ENCODE measurements at places on chromosomes 4 and X.

- DNase-seq = no peak
Observed at GRCh38 chrX:13983734-13984133, 46.0 kb downstream of the GEMIN8 start.

DNA sequence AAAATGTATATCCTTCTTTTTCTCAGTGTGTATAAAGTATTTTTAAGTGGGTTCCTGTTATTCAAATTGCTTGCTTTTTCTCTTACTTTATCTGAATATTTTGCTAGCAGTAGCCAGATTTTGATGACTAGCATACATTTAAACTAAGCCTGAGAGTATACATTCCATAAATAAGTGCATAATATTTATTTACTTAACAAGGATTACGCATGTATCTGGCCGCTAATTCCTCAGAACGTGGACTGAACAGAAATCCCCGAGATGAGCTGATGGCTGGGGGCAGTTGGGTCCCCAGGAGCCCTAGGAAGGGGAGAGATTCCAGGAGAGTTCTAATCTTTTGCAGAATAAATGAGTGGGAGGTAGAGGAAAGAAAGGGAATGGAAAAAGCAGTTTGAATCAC lies 91.0 kb downstream of the PHOX2B start:
- DNase-seq = no peak

DNA sequence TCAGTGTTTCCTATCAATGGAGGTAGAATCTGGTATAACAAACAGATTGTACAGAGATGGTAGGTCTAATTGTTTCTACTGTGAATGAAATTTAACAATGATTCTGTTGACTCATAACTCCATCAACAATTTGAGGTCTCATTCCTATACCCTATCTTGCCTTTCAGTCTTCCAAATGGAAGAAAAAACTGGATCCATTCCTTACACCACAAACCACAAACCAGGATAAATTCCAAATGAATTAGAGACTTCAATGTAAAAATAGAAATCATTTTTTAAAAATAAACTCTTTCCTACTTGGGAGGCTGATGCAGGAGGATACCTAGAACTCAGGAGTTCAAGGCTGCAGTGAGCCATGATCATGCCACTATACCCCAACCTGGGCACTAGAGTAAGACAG lies 114.4 kb upstream of the WDR44 start:
- no peak for DNase-seq

GRCh38 chr4:57113870-57114269 lies 3.7 kb upstream of the IGFBP7 start:
- no peak for DNase-seq

Data from suprapubic skin (tissue), 4 donors.